ENCODE measurements at places on chromosomes 16 and 17. TPM values are rescaled to one million over a fixed set of nuclear protein-coding genes. Genes with fewer than 3 reads are reported as not detected.

Gene LLGL1
- polyA plus RNA-seq = 4.1 TPM

Gene PHF12
- 22.7 TPM for polyA plus RNA-seq

GRCh38 chr16:50467943-50468748, 80.0 kb upstream of the NKD1 start:
- peak; percentile 8 for DNase-seq

Gene TMEM204
- polyA plus RNA-seq = 30.7 TPM

- no peak for DNase-seq
These were observed 96.8 kb downstream of the IRF8 start for GRCh38 chr16:85995541-85996423.

Gene ABCA8
- polyA plus RNA-seq = 21.2 TPM

DNA sequence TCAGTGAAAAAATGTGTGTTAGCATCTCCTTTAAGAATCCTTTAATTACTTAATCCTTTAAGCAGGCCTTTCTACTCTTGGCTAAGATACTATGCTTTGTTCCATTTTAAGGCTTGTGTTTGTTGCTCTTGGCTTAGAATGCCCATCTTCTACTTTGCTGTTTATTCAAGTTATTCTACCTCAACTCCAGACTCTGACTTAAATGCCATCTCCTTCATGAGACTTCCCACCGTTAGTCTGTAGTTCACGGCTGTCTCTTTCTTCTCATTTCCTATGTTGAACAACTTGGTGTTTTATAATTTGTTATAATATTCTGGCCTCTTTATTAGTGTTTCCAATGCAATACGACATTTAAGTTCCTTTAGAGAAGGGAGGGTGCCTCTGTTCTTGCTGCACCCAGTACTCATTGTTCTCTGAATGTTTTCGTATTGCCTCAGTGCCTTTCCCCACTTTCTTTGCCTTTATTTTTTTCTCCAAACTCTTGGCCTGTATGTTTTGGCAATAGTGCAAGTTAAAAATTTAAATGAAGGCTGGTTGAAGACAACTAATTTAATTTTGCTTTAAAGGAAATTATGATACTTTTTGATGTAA, 6.1 kb upstream of the KRT10 start:
- DNase-seq = no peak

DNA sequence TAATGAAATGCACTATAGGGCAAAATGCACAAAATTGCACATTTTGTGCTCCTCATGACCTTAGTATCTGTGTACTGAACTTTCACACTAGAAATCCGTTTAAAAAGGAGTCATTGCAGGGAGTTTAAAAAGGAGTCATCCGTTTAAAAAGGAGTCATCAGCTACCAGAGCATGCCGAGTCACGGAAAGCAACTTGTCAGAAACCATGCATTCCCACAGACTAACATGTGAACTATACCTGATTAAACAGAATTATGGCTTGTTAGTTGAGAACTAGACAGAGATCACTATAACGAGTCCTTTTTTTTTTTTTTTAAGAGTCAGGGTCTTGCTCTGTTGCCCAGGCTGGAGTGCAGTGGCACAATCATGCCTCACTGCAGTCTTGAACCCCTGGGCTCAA, 35.9 kb downstream of the SLC6A4 start:
- DNase-seq = no peak

Gene TMC5
- polyA plus RNA-seq = not detected

Gene SLC16A5
- polyA plus RNA-seq = 0.77 TPM

DNA sequence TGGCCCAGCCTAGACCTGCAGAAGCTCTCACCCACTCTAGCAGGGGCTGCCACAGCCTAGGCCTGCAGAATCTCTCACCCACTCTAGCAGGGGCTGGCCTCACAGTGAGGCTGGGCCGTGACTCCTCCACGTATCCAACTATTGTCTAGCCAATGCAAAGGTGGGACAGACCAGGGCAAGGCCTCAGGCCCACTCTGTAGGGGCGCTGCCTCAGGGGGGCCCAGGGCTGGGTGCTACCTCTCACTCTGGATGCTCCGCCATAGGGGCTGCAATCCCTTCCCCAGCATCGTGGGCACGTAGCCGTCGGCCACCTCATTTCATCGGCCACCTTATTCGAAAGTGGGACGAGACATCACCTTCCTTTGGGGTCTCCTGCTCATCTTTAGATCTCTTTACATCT, 51.7 kb downstream of the RPH3AL start:
- DNase-seq = no peak

Gene PNMT
- 185 TPM for polyA plus RNA-seq

DNA sequence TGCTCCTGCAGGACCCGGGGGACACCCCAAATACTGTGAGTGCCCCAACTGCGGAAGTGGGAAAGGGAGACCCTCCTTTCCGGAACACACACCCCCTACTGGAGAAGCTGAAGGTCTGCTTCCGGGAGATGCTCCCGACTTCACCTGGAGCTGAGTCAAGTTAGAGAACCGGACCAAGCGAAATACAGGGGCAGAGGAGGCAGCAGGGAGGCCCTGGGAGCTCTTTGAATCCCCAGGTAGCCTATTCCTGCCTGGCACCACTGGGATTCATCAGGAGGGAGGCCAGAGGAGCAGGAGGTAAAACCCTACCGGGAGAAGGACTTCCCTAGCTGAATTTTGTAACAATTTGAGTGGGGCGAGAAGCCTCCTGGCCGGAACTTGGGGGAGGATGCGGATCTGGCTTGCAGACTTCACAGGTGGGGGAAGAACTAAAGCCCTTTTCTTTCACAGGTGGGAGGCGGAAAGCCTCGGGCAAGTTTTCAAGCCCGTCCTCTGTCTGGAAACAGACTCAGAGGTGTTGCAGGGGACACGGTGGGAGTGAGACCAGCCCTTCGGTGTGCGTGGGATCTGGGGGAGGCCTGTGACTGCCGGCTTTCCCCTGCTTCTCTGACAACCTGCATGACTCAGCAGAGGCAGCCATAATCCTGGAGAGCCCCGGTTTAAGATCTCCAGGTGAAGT, 22.4 kb upstream of the TEKT1 start:
- no peak for DNase-seq

Gene CHD9
- 10.0 TPM for polyA plus RNA-seq

Gene CCL17
- not detected for polyA plus RNA-seq

Gene LHX1
- not detected for polyA plus RNA-seq

Gene TMEM100
- 2.6 TPM for polyA plus RNA-seq

- peak; percentile 24 for DNase-seq
These were observed 53.5 kb downstream of the STX8 start for GRCh38 chr17:9522074-9522473.

DNA sequence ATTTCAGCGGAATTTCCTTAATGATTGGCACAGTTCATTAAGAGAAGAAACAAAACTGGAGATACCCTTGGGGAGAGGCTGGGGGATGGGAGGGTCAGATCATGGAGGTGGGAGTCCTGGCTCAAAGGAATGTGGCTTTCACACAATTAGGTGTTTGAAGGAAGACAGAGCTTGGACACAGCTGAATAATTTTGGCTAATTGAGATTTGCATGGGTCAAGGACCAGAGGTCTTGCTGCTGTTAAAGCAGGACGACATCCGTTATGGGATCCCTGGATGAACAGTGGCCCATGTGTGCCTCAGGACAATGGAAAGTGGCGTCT, 160.3 kb downstream of the HS3ST3B1 start:
- DNase-seq = no peak

DNA sequence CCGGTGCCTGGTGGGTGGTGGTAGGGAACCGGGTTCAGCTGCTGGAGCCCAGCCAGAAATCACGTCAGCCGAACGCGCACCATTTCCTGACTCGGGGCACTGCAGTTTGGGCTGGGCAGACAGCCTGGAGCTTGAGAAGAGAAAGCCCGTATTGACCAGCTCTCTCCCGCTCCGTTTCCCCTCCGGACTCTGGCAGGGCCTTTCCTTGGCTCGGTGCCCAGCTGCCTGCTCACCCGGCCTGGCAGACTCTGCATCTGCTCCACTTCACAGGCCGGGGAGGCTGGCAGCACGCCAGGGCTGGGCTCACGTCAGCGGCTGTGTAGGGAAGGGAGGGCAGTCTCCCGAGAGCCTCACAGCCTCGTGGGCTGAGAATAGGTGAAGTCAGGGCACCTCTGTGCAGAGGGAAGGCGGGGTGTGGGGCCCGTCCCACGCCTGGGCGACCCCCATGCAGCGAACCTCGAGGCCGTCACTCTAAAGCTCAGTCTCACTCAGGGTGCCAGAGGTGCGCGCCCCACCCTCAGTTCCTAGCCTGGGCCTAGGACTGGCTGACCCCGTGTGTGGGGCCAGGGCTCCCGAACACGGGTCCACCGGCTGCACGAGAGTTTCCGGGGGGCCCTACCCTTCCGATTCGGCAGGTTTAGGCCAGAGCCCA, 59.1 kb downstream of the OR1D5 start:
- DNase-seq = peak; percentile 100

GRCh38 chr17:72262766-72263165, 141.9 kb downstream of the SOX9 start:
- no peak for DNase-seq

Gene CDH5
- 13.8 TPM for polyA plus RNA-seq

Gene FBXW10
- 1.2 TPM for polyA plus RNA-seq

- DNase-seq = peak; percentile 45
These were observed 16.9 kb upstream of the GLG1 start for GRCh38 chr16:74623839-74624235.

Gene TRPV3
- polyA plus RNA-seq = 1.1 TPM

Gene GAS2L2
- polyA plus RNA-seq = 0.08 TPM

Gene GCSH
- polyA plus RNA-seq = 80.1 TPM

DNA sequence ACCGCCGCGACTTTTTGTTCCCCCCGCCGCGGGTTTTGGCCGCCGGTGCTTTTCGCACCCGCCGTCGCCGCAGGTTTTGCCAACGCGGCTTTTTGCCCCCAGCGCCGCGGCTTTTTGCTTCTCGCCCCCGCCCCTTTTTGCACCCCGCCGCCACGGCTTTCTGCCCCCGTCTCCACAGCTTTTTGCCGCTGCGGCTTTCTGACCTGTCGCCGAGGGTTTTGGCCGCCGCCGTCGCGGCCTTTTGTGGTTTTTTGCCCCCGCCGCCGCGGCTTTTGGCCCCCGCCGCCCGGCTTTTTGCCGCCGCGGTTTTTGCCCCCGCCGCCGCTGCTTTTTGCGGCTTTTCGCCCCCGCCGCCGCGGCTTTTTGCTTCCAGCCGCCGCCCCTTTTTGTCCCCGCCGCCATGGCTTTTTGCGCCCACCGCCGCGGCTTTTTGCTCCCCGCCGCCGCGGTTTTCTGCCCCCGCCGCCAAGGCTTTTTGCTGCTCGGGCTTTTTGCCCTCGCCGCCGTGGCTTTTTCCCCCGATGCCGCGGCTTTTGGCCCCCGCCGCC, 151.1 kb downstream of the KCNJ18 start:
- no peak for DNase-seq

- DNase-seq = no peak
These were observed 84.5 kb downstream of the XYLT1 start for GRCh38 chr16:17386229-17386628.

DNA sequence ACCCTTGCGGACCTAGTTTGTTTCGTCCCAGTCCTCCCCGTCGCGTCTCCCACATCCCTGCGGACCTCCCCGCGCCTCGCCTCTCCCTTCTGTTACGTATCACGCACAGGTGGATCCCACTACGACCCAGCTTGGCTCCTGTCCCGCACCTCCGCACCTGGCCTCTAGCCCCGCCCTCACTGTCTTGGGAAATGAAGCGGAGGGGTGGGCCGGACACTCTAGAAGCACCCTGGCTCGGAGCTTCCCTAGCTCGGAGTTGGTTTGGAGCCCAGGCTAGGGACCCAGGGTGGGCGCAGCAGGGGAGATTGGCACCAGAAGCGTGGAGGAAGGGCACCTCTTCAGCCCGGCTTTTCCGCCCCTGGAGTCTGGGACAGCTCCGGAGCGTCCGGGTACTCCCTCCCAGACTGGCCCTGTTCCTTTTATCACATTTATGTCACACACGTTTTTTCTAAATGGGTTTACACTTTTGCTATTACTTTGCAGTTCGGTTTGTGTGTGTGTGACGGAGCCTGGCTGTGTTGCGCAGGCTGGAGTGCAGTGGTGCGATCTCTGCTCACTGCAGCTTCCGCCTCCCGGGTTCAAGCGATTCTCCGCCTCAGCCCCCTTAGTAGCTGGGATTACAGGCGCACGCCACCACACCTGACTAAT, 1.4 kb upstream of the CEMP1 start:
- peak; percentile 72 for DNase-seq

DNA sequence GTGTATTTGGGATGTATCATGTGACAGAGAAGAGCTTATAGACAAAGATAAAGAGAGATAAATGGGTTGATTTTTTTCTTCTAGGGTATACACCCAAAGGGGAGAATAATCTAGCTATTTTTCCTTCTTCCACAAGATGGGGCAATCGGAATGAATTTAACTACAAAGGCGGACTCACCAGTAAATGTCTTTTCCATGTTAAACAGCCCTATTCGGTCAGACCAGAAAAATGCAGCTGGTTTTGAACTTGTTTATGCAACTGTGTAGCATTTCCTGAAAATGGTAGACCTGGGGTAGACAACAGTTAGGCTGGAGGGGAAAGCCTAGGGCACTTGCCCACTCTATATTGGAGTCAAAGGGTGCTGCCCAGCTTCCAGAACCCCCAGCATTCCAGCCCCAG, 477.1 kb downstream of the TOX3 start:
- DNase-seq = no peak

Gene KRTAP16-1
- not detected for polyA plus RNA-seq

DNA sequence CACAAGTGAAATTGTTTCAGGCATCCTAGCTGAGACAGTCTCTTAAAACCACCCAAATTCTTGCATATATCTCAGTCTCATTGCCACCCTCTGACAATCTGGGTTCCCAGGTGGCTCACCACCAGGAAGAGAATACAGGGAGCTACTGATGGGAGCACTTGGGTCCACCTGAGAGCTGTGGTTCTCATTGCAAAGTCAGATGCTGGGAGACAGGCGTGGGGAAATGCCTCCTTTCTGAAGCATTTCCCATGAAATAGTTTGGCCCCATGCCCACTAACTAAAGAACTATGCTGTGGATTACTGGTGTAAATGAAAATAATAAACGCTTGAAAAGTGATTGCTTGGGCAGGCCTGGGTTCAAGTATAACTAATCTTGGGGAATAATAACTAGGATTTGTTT, 70.3 kb downstream of the CMC2 start:
- no peak for DNase-seq

- DNase-seq = peak; percentile 56
These were observed 2.5 kb downstream of the RNF166 start for GRCh38 chr16:88703486-88704309.

DNA sequence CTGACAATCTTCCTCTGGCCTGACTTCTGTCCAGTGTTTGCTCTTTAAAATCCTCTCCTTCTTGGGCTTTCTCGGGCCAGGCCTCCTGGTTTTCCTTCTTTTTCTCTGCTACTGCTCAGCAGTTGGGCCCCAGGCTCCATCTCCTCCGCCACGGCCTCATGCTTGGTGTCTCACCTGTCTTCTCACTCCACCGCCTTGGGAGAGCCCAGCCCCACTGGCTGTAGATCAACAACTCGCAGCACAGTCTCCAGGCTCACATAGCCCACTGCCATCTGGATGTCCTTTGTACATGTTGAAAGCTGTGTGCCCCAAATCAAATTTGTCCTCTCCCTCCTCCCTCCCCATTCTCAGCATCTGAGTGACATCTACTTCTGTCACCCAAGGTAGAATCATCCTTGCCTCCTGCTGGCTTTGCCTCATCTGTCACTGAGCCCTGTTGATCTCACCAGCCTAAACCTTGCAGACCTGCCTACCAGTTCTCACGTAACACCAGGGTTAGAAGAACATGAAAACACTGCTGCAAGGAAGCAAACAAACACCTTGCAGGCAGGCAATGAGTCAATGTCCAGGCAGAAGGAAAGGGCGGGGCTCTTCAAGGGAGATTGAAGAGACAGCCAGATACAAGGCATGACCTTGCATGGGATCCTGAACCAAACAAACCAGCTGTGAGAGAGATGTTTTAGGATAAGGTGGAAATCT, 103.2 kb upstream of the SMURF2 start:
- no peak for DNase-seq

GRCh38 chr17:32912218-32912897, 15.6 kb upstream of the TMEM98 start:
- DNase-seq = peak; percentile 58

Gene HIGD1B
- not detected for polyA plus RNA-seq

- DNase-seq = no peak
These were observed 479.3 kb downstream of the KCNJ18 start for GRCh38 chr17:22171631-22172030.
